Upper lobe of left lung (tissue), 6 donors: ENCODE measurements at places on chromosomes 7 and 10. TPM values are rescaled to one million over a fixed set of nuclear protein-coding genes. Genes with fewer than 3 reads are reported as not detected.

GRCh38 chr7:111409714-111410422 lies 152.4 kb downstream of the IMMP2L start:
- H3K4me1 ChIP-seq, result no peaks in the 10 kb centered on the region
- H3K36me3 ChIP-seq, result no peaks in the 10 kb centered on the region
- H3K4me3 ChIP-seq, result no peak overlapping the region

Gene HDAC9
- 9.4 TPM for total RNA-seq

Gene PDGFA
- 23.0 TPM for total RNA-seq

DNA sequence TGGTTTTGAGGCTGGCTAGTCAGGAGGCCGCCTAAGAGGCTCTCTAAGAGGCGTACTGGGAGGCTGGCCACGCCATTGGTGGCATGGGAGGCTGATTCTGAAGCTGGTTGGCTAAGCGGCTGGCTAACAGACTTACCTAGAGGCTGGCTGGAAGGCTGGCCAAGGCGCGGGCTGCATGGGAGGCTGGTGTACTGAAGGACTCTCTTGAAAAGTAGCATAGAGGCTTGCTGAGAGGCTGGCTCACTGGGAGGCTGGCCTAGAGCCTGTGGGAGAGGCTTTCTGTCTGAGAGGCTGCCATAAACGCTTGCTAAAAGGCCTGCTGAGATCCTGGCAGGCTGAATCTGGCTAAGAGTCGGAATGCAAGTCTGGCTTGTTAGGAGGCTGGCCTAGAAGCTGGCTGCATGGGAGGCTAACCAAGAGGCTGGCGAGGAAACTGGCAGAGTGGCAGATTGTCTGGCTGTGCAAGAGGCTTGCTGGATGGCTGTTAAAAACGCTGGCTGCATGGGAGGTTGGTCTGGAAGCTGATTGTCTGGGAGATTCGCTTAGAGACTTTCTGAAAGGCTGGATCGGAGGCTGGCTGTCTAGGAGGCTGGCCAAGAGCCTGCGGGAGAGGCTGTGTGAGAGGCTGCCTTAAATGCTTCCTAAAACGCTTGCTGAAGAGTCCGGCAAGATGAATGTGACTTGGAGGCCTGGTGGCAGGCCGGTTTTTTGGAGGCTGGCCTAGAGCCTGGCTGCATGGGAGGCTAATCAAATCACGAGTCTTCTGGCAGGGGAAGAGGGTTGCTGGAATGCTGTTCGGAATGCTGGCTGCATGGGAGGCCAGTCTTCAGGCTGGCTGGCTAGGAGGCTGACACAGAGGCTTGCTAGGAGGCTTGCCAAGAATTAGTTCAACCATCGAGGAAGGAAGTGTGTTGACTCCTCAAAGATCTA lies 134.2 kb downstream of the OR13A1 start:
- no peak overlapping the region for H3K4me3 ChIP-seq
- H3K27me3 ChIP-seq, result no peaks in the 10 kb centered on the region
- DNase-seq, result peak; percentile 37
- H3K4me1 ChIP-seq, result no peaks in the 10 kb centered on the region
- H3K27ac ChIP-seq, result no peak overlapping the region

DNA sequence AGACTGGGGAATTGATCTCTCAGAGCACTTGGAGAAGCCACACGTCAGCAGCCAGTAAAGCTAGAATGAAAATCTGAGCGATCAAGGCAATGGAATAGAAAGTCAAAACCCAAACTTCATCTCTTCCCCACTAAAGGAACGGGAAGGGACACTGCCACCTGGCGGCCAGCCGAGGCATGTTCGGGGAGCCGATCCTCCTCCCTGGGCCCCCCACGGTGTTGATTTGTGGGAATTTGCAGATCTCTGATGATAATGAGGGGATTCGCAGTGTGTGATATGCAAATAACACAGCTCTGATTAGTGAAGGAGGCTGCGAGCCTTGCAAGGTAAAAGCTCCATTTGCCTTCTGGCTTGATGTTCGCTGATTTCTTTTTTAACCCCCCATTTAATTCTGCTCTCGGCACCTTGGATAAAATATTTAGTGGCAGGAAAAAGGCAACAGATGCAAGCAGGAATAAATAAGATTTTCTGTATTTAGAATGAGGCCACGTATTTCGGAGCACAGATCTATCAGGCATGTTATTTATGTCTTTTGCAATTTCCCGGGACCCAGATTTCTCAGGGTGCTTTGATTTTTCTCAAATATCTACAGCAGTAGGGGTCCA lies 258.6 kb downstream of the PAXIP1 start:
- H3K4me1 ChIP-seq, result no peaks in the 10 kb centered on the region
- no peak overlapping the region for H3K27ac ChIP-seq
- DNase-seq, result peak; percentile 86
- H3K36me3 ChIP-seq, result no peaks in the 10 kb centered on the region
- H3K4me3 ChIP-seq, result no peak overlapping the region
- no peaks in the 10 kb centered on the region for H3K27me3 ChIP-seq

Gene GRB10
- total RNA-seq, result 32.8 TPM

Gene SPDYE2B
- total RNA-seq, result not detected

DNA sequence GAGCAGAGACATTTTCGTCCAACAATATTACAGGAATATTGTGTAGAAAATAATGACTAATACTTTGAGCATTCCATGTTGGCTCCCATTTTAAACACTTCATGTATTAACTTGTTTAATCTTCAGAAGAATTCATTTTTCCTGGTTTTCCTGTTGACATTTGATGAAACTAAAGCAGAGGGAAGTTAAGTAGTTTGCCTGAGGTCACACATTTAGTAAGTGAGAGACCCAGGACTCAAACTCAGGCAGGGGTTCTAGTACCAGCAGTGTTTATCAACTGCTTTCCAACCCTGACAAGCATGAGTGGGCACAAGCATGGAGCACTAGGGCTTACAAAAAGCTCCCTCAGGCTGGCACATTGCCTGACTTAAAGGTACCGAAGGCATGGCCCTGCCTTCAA lies 719.1 kb downstream of the AUTS2 start:
- H3K27ac ChIP-seq, result no peak overlapping the region
- H3K27me3 ChIP-seq, result no peaks in the 10 kb centered on the region
- DNase-seq, result peak; percentile 28
- H3K4me3 ChIP-seq, result no peak overlapping the region
- H3K4me1 ChIP-seq, result peaks cover 8% of the 10 kb centered on the region

DNA sequence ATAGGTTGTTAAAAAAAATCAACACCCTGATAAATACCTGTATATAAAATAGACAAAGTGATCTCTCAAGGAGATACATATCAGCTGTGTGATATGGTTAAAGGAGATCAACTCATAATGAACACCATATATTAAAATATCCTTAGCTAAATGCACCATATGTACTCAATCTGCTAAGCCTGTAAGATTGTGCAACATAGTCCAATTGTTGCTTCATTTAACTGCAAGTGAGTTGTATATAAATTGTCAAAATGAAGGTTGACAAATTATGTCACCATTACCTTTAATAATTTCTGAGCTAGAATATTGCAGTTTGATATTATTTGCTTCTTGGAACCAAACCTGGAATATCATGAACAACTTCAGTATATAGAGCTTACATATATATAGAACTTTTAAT lies 283.7 kb downstream of the MALRD1 start:
- no peaks in the 10 kb centered on the region for H3K36me3 ChIP-seq
- H3K27me3 ChIP-seq, result no peaks in the 10 kb centered on the region
- no peak overlapping the region for H3K27ac ChIP-seq
- no peak for DNase-seq
- H3K4me1 ChIP-seq, result no peaks in the 10 kb centered on the region

Gene PGAM2
- total RNA-seq, result not detected

- DNase-seq, result no peak
- no peaks in the 10 kb centered on the region for H3K27me3 ChIP-seq
- H3K36me3 ChIP-seq, result no peaks in the 10 kb centered on the region
- H3K27ac ChIP-seq, result no peak overlapping the region
Measured at GRCh38 chr10:78382772-78383171, 349.1 kb downstream of the RPS24 start.

Gene CTAGE4
- 12.1 TPM for total RNA-seq

Gene ARHGEF35
- 8.2 TPM for total RNA-seq

- no peaks in the 10 kb centered on the region for H3K27me3 ChIP-seq
- H3K4me1 ChIP-seq, result peaks cover 50% of the 10 kb centered on the region
- H3K4me3 ChIP-seq, result no peak overlapping the region
- DNase-seq, result peak; percentile 89
Measured at GRCh38 chr10:72337039-72337629, 17.6 kb downstream of the DNAJB12 start.

Gene YWHAG
- 114 TPM for total RNA-seq

DNA sequence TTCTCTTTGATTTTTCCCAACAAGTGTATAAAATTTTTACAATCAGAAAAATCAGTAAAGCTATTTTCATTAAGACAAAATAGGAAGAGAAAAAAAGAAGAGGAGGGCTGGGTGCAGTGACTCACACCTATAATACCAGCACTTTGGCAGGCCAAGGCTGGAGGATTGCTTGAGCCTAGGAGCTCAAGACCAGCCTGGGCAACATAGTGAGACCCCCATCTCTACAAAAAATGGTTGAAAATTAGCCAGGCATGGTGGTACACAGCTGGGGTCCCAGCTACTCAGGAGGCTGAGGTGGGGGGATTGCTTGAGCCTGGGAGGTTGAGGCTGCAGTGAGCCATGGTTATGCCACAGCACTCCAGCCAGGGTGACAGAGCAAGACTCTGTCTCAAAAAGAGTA lies 172.3 kb downstream of the AKR1D1 start:
- no peaks in the 10 kb centered on the region for H3K27me3 ChIP-seq
- no peaks in the 10 kb centered on the region for H3K36me3 ChIP-seq
- no peak for DNase-seq
- no peak overlapping the region for H3K4me3 ChIP-seq

DNA sequence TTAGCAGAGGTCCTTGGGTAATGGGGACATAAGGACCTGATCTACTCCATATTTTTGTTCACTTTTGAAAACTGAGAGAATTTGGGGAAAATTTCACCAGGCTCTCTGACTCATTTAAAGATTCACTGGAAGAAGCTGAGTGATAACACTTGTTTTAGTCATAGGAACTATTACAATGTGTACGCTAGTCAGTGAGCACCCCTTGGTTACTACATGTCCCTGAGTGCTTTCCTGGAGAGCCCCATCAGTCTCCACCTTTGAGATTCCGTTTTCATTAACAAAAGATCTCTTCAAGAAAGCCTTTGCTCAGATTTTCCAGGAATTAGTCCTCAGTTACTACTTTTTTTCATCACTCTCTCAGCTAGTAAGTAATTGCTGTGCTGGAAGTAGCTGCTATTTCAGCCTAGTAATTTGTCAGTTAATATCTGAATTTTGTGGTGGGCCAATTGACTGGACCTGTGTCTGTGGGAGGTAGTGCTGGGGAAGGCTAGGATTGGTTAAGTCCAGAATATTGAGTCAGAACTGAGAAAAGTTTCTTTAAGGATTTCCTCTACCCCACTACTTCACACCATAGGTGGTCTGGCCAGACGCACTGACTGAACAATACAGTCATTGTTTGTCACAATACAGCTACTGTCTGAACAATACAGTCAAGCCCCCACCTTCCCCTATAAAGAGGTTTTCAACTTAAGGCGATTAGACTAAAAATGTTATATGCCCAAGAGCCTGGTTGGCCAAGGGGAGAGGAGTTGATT lies 235.0 kb downstream of the CCDC7 start:
- H3K27ac ChIP-seq, result no peak overlapping the region
- H3K36me3 ChIP-seq, result no peaks in the 10 kb centered on the region
- H3K4me3 ChIP-seq, result no peak overlapping the region

DNA sequence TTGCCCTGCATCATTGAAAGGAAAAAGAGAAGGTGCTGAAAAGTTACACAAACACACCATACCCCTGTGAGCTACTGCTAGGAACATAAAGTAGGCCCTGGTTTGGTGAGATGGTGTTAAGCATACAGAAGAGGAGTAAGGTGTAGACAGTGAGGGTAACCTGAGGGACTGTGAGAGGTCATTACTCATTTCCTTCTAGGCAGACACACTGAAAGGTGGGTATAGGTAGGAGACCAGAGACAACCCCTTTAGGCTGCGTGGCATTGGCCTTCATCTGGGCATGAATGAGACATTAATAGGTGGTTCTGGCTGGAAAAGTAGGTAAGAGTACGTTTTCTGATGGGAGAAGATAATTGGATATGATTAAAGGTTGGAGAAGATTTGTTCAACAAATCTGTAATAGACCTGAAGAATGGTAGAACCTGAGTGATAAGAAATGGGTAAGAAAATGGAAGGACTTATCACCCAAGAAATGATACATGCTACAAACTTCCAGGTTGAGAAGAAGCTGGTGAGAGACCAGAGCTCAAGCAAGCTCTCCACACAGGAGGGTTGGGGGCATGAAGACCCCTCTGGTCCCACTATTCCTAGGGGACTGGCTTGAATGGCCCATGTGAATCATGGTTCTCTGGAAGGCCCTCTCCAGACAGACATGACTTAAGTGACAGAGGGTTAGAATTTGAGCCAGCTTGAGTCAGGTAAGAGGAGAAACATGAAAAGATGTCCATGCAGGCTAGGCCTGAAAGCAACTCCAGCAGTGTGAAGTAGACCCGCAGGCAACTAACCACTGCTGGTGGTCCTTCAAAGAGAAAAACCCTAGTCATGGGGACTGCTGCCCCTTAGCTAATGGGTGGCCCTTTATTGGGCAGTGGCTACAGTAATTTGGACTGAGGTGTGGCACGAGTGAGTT lies 3.8 kb downstream of the COMTD1 start:
- no peak for DNase-seq
- H3K36me3 ChIP-seq, result peaks cover 12% of the 10 kb centered on the region
- H3K27ac ChIP-seq, result no peak overlapping the region
- H3K27me3 ChIP-seq, result no peaks in the 10 kb centered on the region
- no peak overlapping the region for H3K4me3 ChIP-seq
- peaks cover 38% of the 10 kb centered on the region for H3K4me1 ChIP-seq

- H3K36me3 ChIP-seq, result no peaks in the 10 kb centered on the region
- no peak for DNase-seq
- H3K27me3 ChIP-seq, result no peaks in the 10 kb centered on the region
- peak overlapping the region; percentile 58 for H3K4me3 ChIP-seq
Measured at GRCh38 chr10:33336582-33337325, 2.3 kb upstream of the NRP1 start.

- H3K27me3 ChIP-seq, result no peaks in the 10 kb centered on the region
- H3K4me3 ChIP-seq, result no peak overlapping the region
- no peak for DNase-seq
- no peaks in the 10 kb centered on the region for H3K36me3 ChIP-seq
Measured at GRCh38 chr10:107656932-107657331, 492.4 kb upstream of the SORCS1 start.

GRCh38 chr7:50679218-50680007 lies 103.3 kb downstream of the GRB10 start:
- no peak overlapping the region for H3K27ac ChIP-seq
- H3K4me1 ChIP-seq, result peaks cover 33% of the 10 kb centered on the region
- DNase-seq, result no peak
- peaks cover 2% of the 10 kb centered on the region for H3K36me3 ChIP-seq
- H3K27me3 ChIP-seq, result no peaks in the 10 kb centered on the region

DNA sequence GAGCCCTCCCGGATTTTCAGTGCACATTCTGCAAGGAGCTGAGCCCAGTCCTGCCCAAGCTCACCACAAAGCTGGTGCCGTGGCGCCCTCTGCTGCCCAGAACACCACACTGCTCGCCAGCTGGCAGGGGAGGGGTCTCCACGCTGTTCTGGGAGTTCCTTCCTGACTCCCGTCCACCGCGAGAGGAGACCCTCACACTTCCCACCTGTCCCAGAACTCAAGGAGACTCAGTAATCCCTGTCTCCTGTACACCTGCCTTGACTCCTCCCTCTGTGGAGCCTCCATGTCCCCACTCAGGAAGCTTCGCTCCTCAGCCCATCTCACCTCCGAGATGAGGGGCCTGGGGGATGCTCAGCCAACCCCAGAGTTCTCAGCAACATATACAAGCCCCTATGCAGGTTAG lies 11.3 kb downstream of the C10orf105 start:
- H3K27ac ChIP-seq, result no peak overlapping the region
- peak; percentile 88 for DNase-seq
- no peaks in the 10 kb centered on the region for H3K36me3 ChIP-seq
- peaks cover 19% of the 10 kb centered on the region for H3K4me1 ChIP-seq
- no peak overlapping the region for H3K4me3 ChIP-seq

- H3K27ac ChIP-seq, result no peak overlapping the region
- H3K36me3 ChIP-seq, result no peaks in the 10 kb centered on the region
- H3K4me1 ChIP-seq, result no peaks in the 10 kb centered on the region
- no peak overlapping the region for H3K4me3 ChIP-seq
- DNase-seq, result no peak
Measured at GRCh38 chr7:13282377-13282980, 595.0 kb downstream of the ARL4A start.
